Head of caudate nucleus (tissue), 42 donors: ENCODE measurements at places on chromosomes 5 and 9.

DNA sequence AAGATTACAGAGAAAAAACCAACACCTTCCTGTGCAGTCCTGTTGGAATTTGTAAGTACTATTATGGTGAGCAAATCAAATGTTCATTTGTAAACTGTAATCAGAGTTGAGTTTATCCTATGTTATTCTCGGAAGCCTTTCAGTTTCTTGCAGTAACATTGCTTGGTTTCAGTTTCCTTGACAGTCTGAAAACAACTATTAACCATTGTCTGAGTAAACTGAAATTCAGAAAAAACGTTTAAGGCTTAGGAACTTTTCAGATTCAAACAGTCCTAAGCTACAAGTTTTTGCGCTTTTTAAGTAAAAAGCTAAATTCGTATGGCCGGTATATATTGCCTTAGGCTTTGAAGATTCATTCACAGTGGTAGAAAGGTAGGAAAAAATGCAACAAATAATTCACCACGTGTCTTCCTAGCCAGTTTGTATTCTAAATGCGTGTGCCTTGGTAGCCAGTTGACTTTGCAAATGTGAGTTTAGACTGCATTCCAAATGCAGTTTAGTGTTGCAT is 2.5 kb downstream of the GPBP1 start:
- no peak for DNase-seq

DNA sequence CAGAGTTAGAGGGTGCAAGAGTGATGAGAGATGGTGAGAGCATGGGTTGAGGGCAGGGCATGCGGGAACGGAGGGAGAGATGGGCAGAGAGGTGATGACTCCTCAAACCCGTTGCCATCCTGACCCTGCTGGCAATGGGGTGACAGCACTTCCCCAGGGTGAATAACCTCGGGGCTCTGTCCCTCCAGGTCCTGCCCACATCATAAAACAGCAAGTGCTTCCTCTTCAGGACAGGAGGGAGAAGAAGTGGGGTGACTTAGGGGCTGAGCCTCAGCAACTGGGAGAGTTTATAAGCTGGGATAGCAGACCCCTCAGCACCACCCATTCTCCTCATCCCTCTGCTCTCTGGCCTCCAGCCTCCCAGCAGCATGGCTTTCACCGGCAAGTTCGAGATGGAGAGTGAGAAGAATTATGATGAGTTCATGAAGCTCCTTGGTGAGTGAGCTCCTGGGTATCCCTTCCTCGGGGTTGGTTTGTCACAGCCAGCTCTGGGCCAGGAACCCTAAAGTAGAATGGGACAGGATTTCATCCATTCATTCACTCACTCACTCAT is at the start of gene FABP6:
Gene FABP6, plus strand, starts transcription at position 317 of the 553 bp plus-strand sequence. Its CDS starts 52 bp downstream, at position 369.
- DNase-seq = no peak

DNA sequence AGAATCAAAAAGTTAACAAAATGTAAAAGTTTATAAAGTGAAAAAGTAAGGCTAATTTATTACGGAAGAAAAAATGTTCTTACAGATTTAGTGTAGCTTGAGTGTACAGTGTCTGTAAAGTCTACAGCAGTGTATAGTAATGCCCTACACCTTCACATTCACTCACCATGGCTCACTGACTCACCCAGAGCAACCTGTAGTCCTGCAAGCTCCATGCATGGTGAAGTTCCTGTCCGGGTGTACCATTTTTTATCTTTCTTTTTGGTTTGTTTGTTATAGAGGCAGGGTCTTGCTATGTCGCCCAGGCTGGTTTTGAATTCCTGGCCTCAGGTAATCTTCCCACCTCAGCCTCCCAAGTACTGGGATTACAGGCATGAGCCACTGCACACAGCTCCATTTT is 93.6 kb downstream of the MED27 start:
- DNase-seq = no peak

DNA sequence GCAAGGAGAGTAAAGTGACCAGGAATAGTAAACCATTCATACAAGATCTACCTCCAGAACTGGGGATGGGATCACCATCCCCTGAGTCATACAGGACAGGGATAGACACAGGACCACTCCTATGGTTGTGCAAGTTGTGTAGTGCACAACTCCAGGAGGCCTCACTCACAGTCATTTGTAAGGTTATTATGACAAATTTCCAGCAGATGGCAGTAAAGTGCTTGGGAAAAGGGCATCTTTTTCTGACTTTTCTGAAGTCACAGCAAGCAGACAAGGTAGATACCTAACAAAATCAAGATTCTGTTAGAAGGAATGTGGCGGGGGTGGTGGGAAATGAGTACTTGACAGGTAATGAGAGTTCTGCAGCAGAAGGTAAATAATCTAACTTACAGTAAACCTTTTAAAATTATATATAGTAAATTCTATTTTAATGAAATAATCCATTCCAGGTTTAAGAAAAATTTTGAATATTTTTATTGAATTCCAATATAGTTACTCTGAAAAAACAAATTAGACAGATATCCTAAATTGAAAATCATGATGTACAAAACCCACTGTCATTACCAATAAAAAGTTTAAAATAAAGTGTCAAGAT is 16.7 kb upstream of the KIF27 start:
- DNase-seq = peak; percentile 17

DNA sequence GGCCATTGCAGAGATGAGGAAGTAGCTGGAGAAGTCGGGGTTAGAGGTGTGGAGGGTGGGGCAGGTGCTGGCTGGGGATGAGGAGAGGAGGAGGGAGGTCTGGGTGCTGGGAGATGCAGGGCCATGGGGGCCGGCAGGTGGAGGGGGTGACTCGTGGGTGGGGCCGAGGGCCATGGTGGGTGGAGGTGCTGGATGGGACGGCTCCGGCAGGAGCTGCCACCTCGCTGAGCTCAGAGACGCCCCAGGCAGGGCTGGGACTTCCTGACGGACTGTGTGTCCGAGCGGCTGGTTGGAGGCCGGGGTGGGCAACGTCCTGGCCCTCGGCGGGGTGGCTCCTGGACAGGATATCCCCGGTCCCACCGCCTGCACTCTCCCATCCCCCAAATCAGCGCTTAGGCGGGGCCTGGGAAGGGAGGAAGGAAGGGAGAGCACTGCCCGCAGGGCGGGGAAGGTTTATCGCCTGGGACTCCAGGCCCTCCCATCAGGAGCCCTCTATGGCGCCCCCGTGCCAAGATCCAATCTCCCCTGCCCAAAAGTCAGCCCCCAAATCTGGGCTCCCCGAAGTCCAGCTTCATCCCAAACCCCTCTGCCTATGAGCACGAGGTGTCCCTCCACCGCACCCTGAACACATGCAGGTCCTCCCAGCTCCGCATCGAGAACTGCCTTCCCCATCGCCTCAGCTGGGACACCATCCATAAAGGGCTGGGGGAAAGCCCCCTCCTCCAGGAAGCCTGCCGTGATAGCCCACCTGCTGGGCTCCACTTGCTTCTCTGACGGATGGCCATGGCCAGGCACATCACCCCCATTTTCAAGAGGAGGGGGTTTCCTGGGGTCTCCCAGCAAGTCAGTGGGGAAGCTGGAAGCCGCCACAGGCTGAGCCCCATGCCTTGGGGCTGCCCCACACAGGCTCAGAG is 58.3 kb upstream of the NOTCH1 start:
- no peak for DNase-seq

DNA sequence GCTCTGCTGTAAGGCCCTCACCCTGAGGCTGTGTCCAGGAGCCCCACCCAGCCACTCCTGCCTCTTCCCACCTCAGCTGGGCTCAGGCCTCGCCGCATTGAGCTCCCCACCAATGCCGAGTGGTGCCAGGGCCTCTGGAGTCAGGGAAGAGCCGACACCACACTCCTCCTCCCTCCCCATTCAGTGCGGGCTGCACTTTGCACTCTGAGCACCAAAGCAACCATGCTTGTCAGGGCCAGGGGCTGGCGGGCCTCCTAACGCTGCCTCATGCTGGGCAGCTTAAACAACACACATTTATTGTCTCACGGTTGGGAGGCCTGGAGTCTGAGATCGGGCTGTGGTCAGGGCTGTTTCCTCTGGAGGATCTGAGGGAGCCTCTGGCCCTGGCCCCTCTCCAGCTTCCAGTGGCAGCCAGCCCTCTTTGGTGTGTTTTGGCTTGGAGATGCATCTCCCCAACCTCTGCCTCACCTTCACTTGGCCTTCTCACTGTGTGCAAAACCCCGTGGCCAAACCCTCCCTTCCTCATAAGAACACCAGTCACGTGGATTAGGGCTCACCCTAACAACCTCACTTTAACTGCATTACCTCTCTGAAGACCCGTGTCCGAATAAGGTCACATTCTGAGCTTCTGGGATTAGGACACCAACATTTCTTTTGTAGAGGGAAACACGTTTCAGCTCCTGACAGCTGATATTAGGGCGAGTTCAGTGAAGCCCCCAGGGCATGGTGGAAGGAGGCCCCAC is 157.8 kb downstream of the MED10 start:
- no peak for DNase-seq

- no peak for DNase-seq
Measured at GRCh38 chr5:24118351-24118750, 526.4 kb downstream of the CDH10 start.

GRCh38 chr5:177390363-177391300 is 6.4 kb downstream of the SLC34A1 start:
- DNase-seq = peak; percentile 73

DNA sequence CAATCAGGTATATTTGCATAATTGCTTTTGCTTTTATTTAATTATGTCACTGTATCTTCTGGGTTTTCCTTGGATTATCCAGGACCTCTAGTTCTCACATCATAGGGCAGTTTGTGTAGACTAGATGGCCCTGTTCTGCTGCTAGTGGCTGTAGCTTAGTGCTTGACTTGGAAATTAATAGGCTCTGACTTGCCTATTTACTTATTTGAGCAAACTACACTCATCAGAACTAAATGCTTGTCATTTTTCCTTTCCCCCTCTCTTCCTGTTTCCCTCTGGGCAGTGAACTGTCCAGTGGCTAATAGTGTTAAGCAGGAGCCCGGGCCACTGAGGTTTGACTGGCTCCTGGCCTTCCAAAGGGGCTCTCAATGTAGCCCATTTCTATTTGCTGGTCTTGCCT is 135.7 kb downstream of the MAN2A1 start:
- DNase-seq = no peak
